Kidney tubule cell (primary cell): ENCODE measurements at places on chromosomes 12 and 14.
A peak's percentile ranks its signal among the peaks of the same experiment; 100 is the strongest.

GRCh38 chr14:52840877-52841276, 49.5 kb upstream of the GNPNAT1 start:
- DNase-seq = peak; percentile 50

DNA sequence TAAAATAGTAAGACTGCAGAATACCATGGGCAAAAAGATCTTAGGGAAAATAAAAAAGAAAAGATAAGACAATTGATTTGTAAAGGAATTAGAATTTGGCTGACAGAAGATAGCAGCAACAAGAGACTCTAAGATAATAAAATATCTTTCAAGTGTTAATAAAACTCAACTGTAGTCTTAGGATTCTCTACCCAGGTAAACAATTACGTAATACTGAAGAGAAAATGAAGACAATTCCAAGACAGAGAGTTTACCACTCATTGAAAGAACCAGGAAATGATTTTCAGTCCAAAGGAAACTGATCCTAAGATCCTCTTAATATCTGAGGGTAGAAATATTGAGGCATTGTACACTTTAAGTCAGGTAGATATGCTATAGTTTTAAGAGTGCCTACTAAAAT, 321.1 kb downstream of the CEP128 start:
- DNase-seq = no peak

DNA sequence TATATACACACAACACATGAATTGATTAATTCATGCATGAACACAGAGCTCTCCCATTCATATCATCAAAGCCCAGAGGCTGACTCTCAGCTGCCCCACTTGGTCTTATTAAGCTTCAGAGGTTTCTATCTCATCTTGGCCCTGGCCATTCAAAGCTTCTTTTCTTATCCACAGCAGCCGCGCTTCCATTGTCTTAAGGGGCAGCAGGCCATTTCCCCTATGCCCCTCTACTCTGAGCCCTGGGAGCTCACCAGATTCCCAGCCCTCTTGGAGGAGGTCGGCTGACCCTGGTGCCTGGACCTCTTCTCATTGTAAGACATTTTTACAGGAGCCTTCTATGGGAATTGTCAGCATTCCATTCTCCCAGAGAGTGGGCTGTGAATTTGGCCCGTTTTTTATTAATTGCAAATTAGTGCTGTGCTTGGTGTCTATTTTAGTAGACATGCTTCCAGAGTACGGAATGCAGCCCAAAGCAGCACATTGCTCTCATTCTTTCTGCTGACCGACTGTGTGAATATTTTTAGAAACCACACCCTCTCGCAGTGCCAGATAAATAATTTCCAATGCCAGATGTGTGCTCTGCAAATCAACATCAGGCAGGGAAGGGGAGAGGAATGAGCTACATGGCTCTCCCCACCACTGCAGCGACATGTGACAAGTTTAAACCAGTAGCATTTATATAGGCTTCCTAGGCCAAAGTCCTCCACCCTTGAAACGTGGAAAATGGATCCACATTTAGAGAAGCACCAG, 58.5 kb downstream of the NUAK1 start:
- DNase-seq = peak; percentile 13

DNA sequence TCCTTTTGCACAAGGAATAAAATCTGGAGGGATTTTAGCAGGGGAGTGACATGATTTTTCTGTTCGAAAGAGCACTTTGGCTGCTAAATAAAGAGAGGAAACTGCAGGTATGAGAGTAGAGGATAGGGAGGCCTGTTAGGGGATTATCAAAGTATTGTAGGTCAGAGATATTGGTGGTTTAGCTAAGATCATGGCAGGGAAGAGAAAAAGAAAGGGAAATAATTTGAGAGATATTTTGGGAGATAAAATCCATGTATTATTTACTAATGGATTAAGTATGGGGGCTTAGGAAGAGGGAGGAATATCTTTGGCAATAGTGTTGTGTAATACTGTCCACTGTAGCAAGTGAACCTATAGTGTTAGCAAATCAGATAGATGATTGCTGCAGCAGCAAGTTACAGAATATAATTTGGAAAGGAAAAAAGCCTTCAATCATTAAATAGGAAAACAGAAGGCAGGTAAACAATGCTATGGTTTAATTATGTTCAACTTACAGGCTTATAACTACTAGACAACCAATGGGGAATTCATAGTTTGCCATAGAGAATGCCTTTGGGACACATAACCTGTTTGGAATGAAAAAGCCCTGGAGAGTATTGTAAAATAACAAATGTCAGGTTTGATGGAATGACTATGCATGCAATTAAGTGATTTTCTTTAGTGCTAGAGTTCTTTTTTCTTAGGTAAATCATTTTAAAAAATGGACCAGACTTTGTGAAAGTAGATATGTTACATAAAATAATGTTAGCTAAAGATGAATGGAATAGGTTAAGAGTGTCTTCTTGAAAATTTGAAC, 50.5 kb downstream of the ADIPOR2 start:
- DNase-seq = no peak

DNA sequence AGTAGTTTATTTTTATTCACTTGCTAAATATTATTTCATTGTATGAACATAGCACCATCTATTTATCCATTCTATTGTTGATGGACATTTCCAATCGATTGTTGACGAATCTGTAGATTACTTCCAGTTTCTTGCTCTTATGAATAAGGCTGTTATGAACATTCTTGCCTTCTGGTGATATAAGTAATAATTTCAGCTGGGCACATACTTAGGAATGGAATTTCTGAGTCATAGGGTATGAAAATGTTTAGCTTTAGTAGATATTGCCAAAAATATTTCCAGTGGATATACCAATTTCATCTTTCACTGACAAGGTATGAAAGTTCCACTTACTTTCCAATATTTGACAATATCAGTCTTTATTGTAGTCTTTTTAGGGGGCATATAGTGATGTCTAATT, 468.5 kb downstream of the ETNK1 start:
- DNase-seq = no peak

GRCh38 chr12:108668063-108668462, 34.4 kb upstream of the SELPLG start:
- DNase-seq = no peak

DNA sequence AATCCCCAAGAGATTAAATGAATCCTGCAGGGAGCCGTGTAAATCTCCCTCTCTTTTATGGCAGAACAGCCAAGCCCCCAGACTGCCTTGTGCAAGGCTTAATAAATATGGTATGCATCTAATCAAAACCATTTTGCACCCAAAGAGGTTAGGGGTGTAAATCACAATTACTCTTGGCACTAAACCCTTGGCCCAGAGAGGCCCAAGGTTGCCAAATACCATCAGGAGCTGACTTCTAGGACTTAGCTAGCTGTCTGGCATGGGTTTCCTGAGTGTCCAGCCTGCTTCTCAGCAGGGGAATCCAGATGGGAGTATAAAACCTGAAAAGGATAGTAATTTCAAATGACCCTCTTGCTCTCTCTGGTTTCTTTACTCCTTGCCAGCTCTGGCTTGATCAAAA, 610.4 kb downstream of the MED13L start:
- DNase-seq = no peak

DNA sequence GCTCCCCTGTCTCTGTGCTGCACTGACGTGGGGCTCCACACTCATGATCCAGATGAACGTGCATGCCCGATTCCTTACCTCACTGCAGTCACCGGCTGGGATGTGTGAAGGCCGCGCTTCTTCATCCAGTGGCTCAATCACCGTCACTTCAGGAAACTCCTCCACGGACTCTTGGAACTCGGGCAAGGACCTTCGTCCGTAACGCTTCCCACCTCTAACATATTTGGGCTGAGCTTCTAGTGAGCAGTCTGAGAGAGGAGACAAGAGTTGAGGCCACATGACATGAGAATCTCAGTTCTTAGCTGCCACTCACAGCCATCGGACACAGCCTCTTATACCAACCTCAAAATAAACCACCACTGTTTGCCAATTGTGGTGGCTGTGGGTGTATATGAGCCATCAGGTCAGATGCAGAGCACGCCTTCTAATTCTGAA, 38.3 kb downstream of the NIN start:
- no peak for DNase-seq

GRCh38 chr14:73025544-73025943, 1.4 kb downstream of the ZFYVE1 start:
- DNase-seq = no peak

- peak; percentile 72 for DNase-seq
Measured at GRCh38 chr14:49497725-49498348, 88.3 kb downstream of the RPS29 start.

DNA sequence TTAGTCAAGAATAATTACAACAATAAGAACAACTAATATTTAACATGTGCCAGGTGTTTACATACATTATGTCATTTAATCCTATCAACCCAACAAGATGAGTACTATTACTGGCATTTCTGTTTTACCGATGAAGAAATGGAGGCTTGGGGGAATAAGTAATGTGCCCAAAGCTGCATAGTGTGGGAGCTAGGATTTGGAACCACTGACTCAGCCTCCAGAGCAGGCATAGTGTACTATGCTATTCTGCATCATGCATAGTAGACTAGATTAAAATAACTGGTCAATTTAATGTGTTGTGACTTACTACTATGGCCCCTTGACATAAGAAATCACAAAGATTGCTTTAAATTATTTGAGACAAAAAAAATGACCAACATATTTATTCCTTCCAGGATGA, 9.5 kb downstream of the GPR19 start:
- DNase-seq = no peak

- DNase-seq = no peak
Measured at GRCh38 chr14:45051896-45052295, 32.0 kb upstream of the PRPF39 start.

DNA sequence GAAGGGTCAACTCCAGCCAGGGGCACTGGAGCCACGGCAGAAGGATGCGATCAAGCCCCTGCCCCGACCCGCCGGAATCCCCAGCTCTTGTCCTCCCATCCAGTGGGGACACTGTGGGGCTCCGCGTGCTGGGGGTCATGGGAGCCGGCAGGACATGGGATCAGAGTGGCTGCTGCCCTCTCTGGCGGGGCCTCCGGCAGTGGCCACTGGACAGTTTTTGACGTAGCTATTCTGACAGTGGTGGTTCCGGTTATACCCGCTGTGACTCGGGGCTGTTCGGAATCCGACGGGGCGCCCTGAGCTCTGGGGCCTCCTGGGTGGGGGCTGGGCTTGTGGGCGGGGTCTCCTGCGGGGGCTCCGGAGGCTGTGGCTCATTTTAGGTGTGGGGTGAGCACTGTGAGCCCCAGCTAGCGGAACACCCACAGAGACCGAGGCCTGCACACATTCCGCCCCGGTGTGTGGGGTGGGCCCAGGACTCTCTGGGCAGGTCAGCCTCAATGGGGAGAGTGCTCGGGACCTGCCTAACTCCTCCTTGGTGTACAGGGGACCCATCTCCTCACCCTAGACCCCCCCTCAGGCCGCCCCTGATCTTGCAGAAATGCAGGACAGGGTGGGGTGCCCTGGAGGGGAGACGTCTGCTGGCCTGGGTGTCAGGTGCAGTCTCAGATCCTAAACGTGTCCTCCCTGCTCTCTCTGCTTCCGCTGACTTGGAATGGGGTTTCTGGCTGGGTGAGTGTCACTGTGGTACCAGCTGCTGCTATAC, 374.2 kb downstream of the TMEM121 start:
- DNase-seq = no peak

DNA sequence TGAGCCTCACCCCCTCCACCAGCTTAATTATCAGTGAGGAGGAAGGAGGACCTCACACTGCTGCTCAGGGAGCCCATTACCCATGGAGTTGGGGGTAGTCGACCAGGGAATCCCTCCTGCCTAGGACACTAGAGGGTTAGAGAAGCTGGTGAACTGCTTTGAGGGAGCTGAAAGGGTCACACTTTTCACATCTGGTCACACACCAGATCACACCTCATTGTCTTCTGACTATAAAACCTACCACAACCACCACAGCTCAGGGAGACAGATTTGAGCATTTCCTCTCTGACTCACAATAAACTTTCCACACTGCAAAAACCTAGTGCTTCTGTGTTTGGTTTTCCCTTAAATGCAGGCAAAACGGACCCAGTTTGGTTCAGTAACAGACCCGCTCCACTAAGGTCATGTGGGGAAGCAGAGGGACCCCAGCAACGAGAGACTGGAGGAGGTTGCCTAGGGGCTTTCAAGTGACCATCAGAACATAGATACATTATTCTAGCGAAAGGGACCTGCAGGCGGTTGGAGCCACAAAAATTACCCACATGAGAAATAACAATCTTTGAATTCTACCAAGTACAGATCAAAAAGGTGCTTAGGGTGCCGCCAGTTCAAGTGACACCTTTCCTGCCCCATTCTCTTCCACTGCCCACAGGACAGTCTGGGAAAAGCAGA, 151.4 kb upstream of the AVPR1A start:
- peak; percentile 57 for DNase-seq

DNA sequence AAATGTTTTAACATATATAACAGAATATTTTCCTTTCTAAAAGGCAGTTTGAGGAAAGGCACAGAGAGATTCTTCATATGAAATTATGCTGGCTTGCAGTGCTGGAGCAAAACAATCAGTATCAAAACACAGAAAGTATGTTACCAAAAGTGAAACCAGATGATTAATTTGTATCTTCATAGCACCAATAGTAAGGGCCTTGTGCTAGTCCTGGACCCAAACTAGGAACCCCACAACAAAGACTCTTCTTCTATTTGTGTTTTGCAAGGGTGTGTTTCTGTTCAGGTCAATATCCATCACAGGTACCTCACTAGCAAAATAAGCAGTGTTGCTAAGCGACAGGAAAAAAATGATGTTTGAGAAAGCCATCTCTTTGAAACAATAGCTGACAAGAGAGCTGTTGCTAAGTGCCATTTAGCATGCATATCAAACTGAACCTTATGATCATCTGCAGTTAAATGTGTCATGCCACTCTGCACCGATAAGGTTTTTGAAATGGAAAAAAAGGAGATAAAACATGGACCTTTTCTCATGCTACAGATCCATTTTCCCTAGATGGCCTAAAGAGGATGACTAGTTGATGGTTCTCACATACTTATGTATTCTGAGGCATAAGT, 196.2 kb upstream of the ALG10 start:
- no peak for DNase-seq

GRCh38 chr14:41986083-41986645, 379.5 kb downstream of the LRFN5 start:
- DNase-seq = no peak

- peak; percentile 16 for DNase-seq
Measured at GRCh38 chr12:34126239-34126641, 103.9 kb downstream of the ALG10 start.

- DNase-seq = no peak
Measured at GRCh38 chr12:117527479-117527855, 166.0 kb upstream of the NOS1 start.

GRCh38 chr14:23827100-23827892, 126.3 kb upstream of the DHRS4 start:
- DNase-seq = peak; percentile 5

GRCh38 chr14:63647696-63648410, 6.2 kb upstream of the WDR89 start:
- DNase-seq = no peak

GRCh38 chr12:20181416-20182180, 186.7 kb upstream of the PDE3A start:
- DNase-seq = no peak

GRCh38 chr14:69814397-69814796, 17.4 kb upstream of the SLC10A1 start:
- no peak for DNase-seq
